Muscle of leg (tissue), 16 donors: ENCODE measurements at places on chromosomes 3 and 15.

DNA sequence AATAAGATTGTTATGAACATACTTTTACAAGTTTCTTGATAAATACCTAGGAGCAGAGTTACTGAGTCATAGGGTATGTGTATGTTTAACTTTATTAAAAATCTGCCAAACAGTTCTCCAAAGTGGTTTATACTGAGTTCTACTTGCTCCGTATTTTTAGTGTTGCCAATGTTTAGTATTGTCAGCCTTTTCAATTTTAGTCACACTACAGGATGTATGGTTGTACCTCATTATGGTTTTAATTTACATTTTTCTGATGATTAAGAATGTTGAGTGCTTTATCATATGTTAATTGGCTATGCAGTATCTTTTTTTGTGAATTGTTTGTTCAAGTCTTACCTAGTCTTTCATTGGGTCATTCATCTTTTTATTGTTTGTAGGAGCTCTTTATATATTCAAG, 4.3 kb downstream of the TMOD3 start:
- H3K27ac ChIP-seq, result no peak overlapping the region
- H3K4me1 ChIP-seq, result peaks cover 6% of the 10 kb centered on the region
- H3K27me3 ChIP-seq, result no peaks in the 10 kb centered on the region
- no peak overlapping the region for H3K4me3 ChIP-seq
- DNase-seq, result no peak
- H3K36me3 ChIP-seq, result no peaks in the 10 kb centered on the region

DNA sequence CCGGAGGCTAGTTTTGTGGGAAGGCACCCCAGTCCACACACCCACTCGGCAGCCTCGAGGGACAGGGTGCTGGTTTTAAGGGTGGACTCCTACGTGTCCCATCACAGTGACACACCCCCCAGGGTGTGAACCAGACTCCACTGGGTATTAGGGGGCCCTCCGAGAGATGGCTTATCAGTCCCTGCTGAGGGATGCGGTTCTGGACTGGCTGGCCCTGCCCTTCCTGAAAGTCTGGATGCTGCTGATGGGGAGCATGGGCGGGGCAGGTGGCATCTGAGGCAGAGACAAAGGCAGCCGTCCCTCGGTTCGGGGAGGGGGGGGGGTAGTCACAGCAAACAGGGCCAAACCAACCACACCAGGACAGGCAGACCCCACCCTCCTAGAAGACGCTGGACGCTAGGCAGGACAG, 939 bp upstream of the ULK3 start:
- H3K4me1 ChIP-seq, result peaks cover 28% of the 10 kb centered on the region
- H3K27me3 ChIP-seq, result no peaks in the 10 kb centered on the region
- H3K4me3 ChIP-seq, result peak overlapping the region; percentile 60
- peaks cover 51% of the 10 kb centered on the region for H3K36me3 ChIP-seq

DNA sequence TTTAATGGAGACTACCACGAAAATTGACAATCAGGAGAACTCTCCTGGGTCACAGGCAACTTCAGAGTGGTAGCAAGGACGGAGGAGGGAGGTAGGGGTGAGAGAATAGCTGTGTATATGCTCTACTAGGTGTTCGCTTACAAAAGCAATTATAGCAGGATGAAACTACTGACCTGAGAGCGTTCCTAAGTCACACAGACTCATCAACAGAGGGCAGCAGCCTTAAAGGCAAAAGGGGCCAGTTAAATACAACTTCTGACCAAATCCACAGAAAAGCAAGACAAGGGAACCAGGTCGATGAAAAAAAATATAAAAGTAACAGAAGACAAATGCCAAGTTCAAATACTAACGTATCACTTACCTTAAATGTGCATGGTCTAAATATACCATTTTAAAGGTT, 894.6 kb downstream of the PLOD2 start:
- no peak overlapping the region for H3K4me3 ChIP-seq
- H3K36me3 ChIP-seq, result no peaks in the 10 kb centered on the region
- no peaks in the 10 kb centered on the region for H3K4me1 ChIP-seq
- H3K27me3 ChIP-seq, result no peaks in the 10 kb centered on the region

GRCh38 chr3:161042023-161042501, 63.1 kb downstream of the B3GALNT1 start:
- H3K36me3 ChIP-seq, result no peaks in the 10 kb centered on the region
- H3K27ac ChIP-seq, result no peak overlapping the region
- H3K27me3 ChIP-seq, result no peaks in the 10 kb centered on the region
- H3K4me3 ChIP-seq, result no peak overlapping the region
- DNase-seq, result no peak

- no peaks in the 10 kb centered on the region for H3K4me1 ChIP-seq
- no peaks in the 10 kb centered on the region for H3K27me3 ChIP-seq
- H3K36me3 ChIP-seq, result no peaks in the 10 kb centered on the region
- no peak for DNase-seq
These were observed 242.4 kb downstream of the CD47 start for GRCh38 chr3:107848351-107848915.

GRCh38 chr3:108243243-108243642, 21.0 kb upstream of the IFT57 start:
- no peak overlapping the region for H3K4me3 ChIP-seq
- no peak for DNase-seq
- H3K4me1 ChIP-seq, result no peaks in the 10 kb centered on the region
- no peaks in the 10 kb centered on the region for H3K36me3 ChIP-seq

DNA sequence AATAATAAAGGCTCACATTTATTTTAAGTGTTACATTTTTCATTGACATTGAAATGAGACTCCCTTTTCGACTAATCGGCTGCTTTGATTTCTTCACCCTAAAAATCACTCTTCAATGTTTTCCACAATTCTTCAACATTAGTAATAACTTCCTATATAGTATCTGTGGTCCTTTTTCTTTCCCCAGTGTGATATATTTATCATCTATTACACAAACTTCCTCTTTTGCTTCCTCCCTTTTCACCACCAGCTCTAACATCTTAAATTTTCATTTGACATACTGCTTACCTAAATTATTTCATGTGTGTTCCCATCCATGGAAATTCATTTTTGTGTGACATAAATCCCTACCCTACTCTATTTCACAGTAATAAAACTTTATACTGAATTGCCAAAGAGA, 244.4 kb downstream of the TIGIT start:
- H3K4me1 ChIP-seq, result no peaks in the 10 kb centered on the region
- DNase-seq, result no peak
- H3K27me3 ChIP-seq, result no peaks in the 10 kb centered on the region
- no peaks in the 10 kb centered on the region for H3K36me3 ChIP-seq
- no peak overlapping the region for H3K4me3 ChIP-seq
